ENCODE measurements at places on chromosomes 1 and 21. TPM values are rescaled to one million over a fixed set of nuclear protein-coding genes. Genes with fewer than 3 reads are reported as not detected.

CAMK1G gene
- total RNA-seq = 3.0 TPM

KRTAP21-2 gene
- total RNA-seq = not detected

DNA sequence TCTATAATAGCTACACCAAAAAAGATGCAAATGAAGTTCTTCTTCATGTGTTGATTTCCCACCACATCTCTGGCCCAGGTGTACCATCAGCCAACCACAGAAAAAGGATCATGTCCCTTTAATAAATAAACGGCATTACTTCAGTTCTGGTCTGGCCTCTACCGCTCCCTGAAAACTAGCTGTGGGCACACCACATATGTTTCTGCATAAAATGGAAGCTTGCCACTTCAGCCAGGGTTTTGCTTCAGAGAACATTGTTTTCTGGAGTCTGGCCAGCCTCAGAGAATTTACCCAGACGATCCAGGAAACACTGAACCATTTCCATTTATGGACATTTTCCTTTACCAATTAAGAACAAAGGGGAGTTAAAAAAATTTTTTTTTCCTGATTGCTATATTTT lies 5.8 kb upstream of the LAMC2 start:
- peak; percentile 93 for DNase-seq

- DNase-seq = peak; percentile 99
These were observed 55.5 kb upstream of the PSEN2 start for GRCh38 chr1:226814751-226815537.

- DNase-seq = no peak
These were observed 123.5 kb downstream of the PATJ start for GRCh38 chr1:61865646-61866220.

DNA sequence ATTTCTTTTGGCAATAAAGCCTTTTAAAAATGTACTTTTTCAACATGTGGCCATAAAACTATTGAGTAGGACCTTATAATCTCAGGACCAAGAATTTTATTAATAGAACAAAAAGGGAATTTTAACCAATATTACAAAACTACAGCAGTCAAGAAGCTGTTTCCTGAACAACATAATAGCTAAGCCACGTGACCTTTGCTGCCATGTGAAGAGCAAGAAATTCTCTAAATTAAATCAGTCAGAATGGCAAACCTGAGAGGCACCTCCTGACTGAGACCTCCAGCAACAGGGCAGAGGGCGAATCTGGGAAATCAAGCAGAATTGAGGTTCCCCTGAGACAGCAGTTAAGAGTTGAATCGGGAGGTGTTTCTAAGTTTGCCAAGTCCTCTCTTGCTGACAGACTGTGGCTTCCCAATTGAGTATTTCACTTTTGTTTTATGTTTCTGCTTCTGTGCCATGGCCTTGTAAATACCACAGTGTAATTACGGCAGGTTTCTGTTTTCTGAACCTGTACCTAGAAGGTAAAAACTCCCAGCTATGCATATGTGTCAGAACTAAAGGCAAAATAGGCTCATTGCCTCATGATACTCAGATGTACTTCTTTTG lies 358.4 kb downstream of the NTNG1 start:
- no peak for DNase-seq

Data from M059J (cell line).